NCI-H1694 (cell line): ENCODE measurements at places on chromosomes 7 and 10.
A peak's percentile ranks its signal among the peaks of the same experiment; 100 is the strongest.

GRCh38 chr10:25178411-25178810 lies 3.6 kb downstream of the GPR158 start:
- DNase-seq: no peak

GRCh38 chr7:155590215-155591018 lies 44.1 kb upstream of the CNPY1 start:
- no peak for DNase-seq

GRCh38 chr7:105298439-105298894 lies 90.3 kb downstream of the SRPK2 start:
- DNase-seq: no peak

- DNase-seq: no peak
Measured at GRCh38 chr7:67100956-67101361, 104.3 kb downstream of the TYW1 start.

GRCh38 chr10:128485701-128486235 lies 359.5 kb upstream of the MKI67 start:
- no peak for DNase-seq

- DNase-seq: no peak
Measured at GRCh38 chr7:98964596-98964995, 86.3 kb downstream of the TRRAP start.

DNA sequence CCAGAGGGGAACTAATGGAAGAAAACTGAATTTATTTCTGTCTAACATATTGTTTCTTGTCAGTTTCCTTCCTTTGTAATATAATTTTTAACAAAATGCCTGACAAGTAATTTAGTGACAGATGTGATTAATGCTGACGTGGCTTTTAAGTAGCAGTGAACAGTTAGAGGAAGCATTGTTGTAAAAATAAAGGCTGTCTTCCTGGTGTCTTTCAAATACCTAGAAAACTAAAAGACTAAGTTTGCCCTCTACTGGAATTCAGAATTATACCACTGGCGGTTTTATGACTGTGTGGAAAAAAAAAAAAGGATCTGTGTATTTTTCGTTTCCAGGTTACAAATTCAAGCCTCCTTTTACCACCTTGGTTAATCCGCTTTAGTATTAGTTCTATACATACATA lies 217.1 kb upstream of the DPP6 start:
- no peak for DNase-seq

GRCh38 chr7:87507446-87507845 lies 32.0 kb upstream of the ABCB4 start:
- no peak for DNase-seq

DNA sequence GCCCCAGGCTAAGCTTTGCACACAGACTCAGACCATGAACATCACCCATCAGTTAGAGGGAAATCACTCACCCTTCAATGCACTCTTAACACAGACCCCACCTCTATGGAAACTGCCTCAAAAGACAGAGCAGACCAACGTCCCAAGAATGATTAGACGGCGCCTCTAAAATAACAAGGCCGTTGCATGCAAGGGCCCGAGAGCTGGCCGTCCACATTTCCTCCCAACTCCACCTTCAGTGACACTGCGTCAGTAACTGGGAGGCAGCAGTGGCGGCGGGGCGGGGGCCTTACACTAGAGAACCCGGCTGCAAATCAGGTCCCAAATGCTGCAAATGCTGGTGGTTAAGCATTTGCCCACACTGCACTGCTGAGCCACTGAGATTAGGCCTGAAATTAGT lies 115.0 kb downstream of the PTPRN2 start:
- DNase-seq: no peak

- DNase-seq: peak; percentile 23
Measured at GRCh38 chr7:93601363-93601762, 26.8 kb upstream of the CALCR start.

DNA sequence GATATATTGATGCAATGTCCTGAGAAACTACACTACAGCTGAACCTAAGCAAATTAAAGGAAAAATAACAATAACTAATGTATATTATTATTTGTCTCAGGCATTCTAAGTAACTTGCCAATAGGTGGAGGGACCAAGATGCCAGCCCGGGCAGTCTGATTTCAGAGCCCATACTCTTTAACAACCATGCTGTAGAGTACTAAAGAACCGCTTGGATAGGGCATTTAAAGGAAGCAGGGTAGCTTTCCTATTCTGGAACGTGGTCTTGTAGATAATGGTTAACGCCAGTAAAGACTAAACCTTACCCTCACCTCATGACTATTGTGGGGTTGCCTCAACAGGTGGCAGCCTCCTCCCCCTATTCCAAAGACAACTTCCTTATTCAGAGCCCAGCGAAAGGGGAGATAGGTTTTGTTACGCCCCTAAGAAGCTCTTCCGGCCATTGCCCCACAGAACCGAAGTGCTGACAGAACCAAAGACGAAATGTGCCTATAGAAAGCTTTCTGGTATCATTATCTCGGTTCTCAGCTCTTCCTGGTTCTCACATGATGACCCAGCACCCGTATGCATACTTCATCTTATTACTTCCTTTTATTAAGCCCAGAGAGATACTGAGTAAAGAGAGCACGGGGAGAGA lies 707 bp upstream of the C1GALT1 start:
- peak; percentile 26 for DNase-seq

- no peak for DNase-seq
Measured at GRCh38 chr10:109089779-109090178, 833.5 kb downstream of the XPNPEP1 start.
